ENCODE measurements at places on chromosomes 2 and 18.

GRCh38 chr18:59220164-59220783, 316 bp downstream of the GRP start:
- DNase-seq = peak; percentile 69

- no peak for DNase-seq
Observed at GRCh38 chr18:22879293-22879692, 53.8 kb upstream of the RBBP8 start.

GRCh38 chr2:23375448-23375847, 9.5 kb upstream of the KLHL29 start:
- DNase-seq = no peak

DNA sequence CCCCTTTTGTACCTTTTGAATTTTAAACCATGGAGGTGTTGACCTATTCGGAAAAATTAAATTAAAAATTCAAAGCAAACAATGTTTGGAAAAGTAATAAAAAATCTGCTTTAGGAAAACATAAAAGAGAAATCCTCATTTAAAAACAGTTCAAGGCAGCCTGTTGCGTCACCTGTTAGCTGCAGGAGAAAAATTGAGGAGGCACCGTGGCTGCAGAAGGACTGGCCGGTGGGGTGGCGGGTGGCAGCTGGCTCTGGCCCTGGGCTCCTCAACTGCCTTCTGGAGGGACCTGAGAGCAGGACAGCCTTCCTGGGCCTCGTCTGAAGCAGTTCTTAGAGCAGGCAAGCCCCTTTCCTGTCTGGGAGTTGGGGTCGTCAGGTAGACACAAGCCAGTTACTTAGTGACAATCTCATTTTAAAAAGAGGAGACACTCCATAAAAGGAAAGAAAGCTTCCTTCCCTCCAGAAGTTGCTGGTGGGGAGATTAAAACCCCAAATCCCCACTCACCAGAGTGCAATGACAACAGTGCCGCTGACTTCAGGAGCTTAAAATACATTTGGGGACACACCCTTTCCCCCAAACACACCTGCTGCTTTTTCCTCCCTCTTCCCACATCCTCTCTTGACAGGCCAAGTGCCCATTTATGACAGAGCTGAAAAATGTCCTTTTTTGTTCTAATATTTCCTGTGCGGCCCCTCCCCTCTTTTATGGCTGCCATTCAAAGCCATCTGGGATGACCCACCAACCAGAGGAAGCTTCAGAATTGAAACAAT, 9.7 kb downstream of the ZBTB7C start:
- DNase-seq = no peak

- peak; percentile 50 for DNase-seq
Observed at GRCh38 chr2:74548900-74549826, 4.6 kb downstream of the LOXL3 start.

DNA sequence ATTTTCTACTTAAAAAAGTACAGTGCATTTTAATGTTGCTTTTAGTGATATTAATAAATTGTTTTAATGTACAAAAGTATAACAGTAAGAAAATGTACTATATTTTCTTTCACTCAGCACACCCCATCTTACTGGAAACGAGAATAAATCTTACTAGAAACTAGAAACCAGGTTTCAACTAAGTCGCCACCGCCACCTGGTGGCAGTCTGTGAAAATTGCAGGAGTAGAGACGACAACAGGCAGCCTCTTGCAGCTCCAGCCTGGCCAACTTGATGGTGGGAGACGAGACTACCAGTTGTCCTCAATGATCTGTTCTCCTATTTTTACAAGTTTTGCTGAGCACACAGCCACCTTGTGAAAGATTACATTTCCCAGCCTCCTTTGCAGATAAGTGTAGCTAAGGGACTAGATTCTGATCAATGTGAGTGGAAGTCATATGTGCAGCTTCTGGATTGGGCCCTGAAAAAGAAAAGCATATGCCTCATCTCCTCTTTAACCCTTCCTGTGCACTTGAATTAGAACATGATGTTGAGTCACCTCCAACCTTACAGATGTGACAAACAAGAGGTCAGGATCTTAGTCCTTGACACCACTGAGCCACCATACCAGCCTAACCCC, 8.7 kb downstream of the OTOF start:
- DNase-seq = no peak

DNA sequence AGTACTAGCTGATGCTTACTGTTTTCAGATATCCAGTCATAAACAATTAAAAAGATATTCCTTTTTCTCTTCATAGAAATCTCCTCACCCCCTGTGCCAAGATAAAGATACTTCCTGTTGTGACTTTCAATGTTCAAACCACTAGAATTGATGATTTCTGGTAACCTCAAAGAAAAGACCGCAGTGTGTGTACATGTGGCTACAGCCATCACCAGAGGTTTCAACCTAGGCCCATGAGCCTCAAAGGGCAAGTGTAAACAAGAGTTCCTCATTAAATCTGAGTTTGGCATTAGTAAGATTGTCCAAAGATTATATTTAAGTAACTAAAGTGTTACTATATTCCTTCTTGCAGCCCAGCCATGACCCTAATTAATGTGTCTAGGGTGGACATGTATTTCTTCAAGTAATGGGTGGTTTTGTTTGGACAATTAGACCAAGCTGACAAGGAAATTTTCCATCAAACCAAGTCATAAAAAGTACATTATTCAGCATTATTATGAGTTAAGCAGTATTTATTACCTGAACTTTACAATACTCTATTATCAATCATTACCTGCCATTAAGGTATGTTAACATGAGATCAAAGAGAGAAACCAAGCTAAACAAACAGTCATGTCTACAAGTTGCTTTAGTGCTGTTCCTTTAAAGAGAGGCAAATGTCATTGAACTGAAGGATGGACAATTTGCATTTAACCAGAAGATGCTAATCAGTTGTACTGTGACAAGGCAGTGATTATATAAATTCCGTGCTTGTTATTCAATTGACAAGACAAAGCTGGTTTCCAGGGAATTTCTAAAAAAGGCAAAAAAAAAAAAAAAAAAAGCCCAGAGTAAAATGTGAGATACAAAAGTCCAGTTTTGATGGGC, 382.7 kb downstream of the LNPK start:
- no peak for DNase-seq
